Activated naive CD4-positive, alpha-beta T cell treated with anti-CD3 and anti-CD28 coated beads, Interleukin-2, amount 50 U/mL, for 72 hours (primary cell): ENCODE measurements at places on chromosomes 4 and X. TPM values are rescaled to one million over a fixed set of nuclear protein-coding genes. Genes with fewer than 3 reads are reported as not detected.

The SPIN2B gene
- total RNA-seq = 8.5 TPM

The CXorf49 gene
- not detected for total RNA-seq

The CSAG3 gene
- not detected for total RNA-seq

GRCh38 chr4:17787315-17787714 is 5.9 kb upstream of the FAM184B start:
- no peak for DNase-seq

- DNase-seq = no peak
Observed at GRCh38 chr4:186676531-186677161, 47.0 kb downstream of the FAT1 start.

GRCh38 chr4:155889031-155889793 is 14.3 kb upstream of the TDO2 start:
- no peak for DNase-seq

GRCh38 chr4:169030562-169030982 is 20.5 kb upstream of the CBR4 start:
- DNase-seq = no peak

GRCh38 chrX:131818297-131818936 is 204.7 kb upstream of the STK26 start:
- DNase-seq = no peak

GRCh38 chr4:123068081-123068480 is 145.7 kb upstream of the NUDT6 start:
- no peak for DNase-seq

- no peak for DNase-seq
Observed at GRCh38 chr4:118761397-118762016, 74.4 kb downstream of the SEC24D start.

GRCh38 chr4:699816-700580 is 5.6 kb upstream of the PCGF3 start:
- DNase-seq = no peak

GRCh38 chr4:99149426-99150019 is 5.4 kb upstream of the ADH4 start:
- DNase-seq = no peak

GRCh38 chr4:122450847-122451246 is 5.7 kb downstream of the IL2 start:
- peak; percentile 16 for DNase-seq
